ENCODE measurements at places on chromosomes 3 and 15.

GRCh38 chr15:63385911-63386531 is 4.4 kb upstream of the CA12 start:
- no peak for DNase-seq
- H3K4me3 ChIP-seq: no peak overlapping the region
- H3K4me1 ChIP-seq: no peaks in the 10 kb centered on the region
- no peak overlapping the region for H3K27ac ChIP-seq
- H3K27me3 ChIP-seq: peaks cover 9% of the 10 kb centered on the region
- no peaks in the 10 kb centered on the region for H3K36me3 ChIP-seq

DNA sequence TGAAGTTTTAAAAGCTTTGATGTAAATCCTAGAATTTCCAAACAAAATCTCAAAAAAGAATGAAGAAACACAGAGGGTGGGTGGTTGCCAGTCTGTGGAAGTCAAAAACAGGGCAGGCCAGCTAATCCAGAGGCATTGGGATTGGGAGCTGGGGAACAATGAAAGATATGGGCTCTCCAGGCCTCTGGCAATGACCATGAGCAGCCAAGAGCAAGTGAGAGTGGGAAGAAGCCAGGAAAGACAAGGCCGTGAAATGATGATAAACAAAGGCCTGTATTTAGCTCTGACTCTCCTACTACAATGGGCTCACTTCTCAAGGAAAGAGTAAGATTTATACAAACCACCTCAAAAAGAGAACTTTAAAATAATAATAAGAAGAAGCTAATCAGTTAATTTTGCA is 248.5 kb downstream of the ZMAT3 start:
- peaks cover 5% of the 10 kb centered on the region for H3K4me1 ChIP-seq
- H3K27me3 ChIP-seq: no peaks in the 10 kb centered on the region
- no peaks in the 10 kb centered on the region for H3K36me3 ChIP-seq
- no peak for DNase-seq
- H3K4me3 ChIP-seq: no peak overlapping the region

- peaks cover 22% of the 10 kb centered on the region for H3K4me1 ChIP-seq
- DNase-seq: no peak
- peak overlapping the region; percentile 44 for H3K4me3 ChIP-seq
- peaks cover 5% of the 10 kb centered on the region for H3K27me3 ChIP-seq
These were observed 42.3 kb upstream of the ROPN1 start for GRCh38 chr3:124034016-124034843.

DNA sequence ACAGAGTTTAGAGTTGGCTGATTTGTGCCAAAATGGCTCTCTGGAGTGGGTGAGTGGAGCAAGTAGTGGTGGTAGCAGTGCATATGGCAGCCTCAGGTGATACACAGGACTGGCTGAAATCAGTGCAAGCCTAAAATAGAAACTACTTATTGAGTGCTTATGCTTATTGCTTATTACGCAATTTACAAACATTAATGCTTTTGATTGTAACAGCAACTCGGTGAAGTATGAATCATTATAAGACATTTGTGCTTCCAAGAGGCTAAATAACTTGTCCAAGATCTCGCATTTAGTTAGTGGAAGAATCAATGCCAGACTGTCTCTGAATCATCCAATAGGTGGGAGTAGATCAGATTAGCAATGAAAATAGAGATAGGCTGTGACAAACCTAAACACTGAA is 353.8 kb downstream of the NAALADL2 start:
- no peaks in the 10 kb centered on the region for H3K4me1 ChIP-seq
- no peak overlapping the region for H3K27ac ChIP-seq
- H3K4me3 ChIP-seq: no peak overlapping the region
- DNase-seq: no peak
- H3K36me3 ChIP-seq: no peaks in the 10 kb centered on the region

GRCh38 chr3:177131927-177132636 is 65.2 kb downstream of the TBL1XR1 start:
- no peak overlapping the region for H3K27ac ChIP-seq
- peaks cover 70% of the 10 kb centered on the region for H3K4me1 ChIP-seq
- H3K4me3 ChIP-seq: no peak overlapping the region
- no peak for DNase-seq

- H3K4me3 ChIP-seq: no peak overlapping the region
- no peak for DNase-seq
- no peaks in the 10 kb centered on the region for H3K36me3 ChIP-seq
- H3K27ac ChIP-seq: no peak overlapping the region
- no peaks in the 10 kb centered on the region for H3K4me1 ChIP-seq
These were observed 6.2 kb upstream of the TIPARP start for GRCh38 chr3:156668073-156668763.

DNA sequence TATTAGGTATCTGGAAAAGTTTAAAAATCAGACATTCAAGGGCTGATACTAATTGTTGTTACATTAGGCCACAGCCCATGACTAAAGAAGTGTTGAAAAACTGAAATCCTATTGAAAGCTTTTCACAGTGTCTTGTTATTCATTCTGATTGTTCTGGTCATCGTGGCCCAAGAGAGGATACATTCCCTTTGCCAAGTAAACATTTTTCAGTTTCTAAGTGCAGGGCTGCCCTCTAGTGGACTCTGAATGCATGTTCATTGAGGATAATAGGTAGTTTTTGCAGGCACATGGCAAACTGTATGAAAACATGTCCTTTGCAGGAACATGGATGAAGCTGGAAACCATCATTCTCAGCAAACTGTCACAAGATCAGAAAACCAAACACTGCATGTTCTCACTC is 181.1 kb downstream of the MYRIP start:
- DNase-seq: no peak
- H3K27me3 ChIP-seq: no peaks in the 10 kb centered on the region
- no peaks in the 10 kb centered on the region for H3K4me1 ChIP-seq

DNA sequence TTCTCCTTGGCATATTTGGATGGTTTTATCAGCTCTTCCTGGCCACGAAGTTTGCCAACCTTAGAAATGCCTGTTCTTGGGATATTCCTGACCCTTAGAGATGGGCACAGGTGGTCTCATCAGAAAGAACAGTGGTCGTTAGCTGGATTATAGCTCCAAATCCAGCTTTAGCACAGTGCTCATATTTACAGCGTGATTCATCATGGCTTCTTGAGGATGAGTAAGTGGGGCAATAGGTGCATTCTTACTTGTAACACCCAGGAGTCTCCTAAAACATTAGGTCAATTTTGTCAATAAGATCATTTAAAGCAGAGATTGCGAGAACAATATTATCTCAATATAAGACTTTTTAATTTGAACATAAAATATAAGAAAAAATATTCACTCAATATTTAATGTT is 191.9 kb downstream of the GABRB3 start:
- no peak for DNase-seq
- no peaks in the 10 kb centered on the region for H3K36me3 ChIP-seq
- H3K4me1 ChIP-seq: no peaks in the 10 kb centered on the region
- H3K4me3 ChIP-seq: no peak overlapping the region
- H3K27ac ChIP-seq: no peak overlapping the region

DNA sequence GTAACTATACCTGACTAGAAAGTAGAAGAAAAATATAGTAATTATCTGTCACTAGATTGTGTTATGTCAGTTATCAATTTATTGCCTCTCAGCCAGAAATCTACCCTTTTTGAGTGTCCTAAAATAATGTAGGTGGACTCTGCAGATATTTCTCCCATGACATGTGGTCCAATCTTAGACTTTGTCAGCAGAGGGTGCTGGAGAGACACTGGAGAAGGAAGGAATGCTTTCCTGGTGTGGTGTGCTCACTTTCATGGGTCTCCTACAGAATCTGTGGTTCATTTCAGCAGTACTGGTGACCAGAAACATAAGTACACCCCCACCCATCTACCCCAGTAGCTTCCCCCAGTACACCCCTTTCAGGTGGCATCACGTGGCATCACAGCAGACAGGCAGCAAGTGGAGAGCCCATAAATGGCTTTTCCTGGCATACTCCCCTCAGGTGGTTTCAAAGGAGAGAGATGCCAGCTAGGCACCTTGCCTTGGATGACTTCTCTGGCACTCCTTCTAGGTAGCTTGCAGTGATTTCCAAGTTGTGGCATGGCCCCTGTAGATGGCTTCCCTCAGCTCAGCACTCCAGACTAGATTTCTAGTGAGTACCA is 114.7 kb downstream of the GADL1 start:
- DNase-seq: no peak
- no peak overlapping the region for H3K27ac ChIP-seq
- no peaks in the 10 kb centered on the region for H3K4me1 ChIP-seq
- H3K36me3 ChIP-seq: no peaks in the 10 kb centered on the region
- H3K27me3 ChIP-seq: no peaks in the 10 kb centered on the region

GRCh38 chr3:143298380-143298779 is 178.8 kb downstream of the CHST2 start:
- H3K36me3 ChIP-seq: no peaks in the 10 kb centered on the region
- H3K4me1 ChIP-seq: no peaks in the 10 kb centered on the region
- DNase-seq: no peak
- H3K27me3 ChIP-seq: no peaks in the 10 kb centered on the region

GRCh38 chr3:139248593-139249255 is 95.1 kb upstream of the MRPS22 start:
- DNase-seq: no peak
- H3K36me3 ChIP-seq: no peaks in the 10 kb centered on the region
- H3K4me3 ChIP-seq: no peak overlapping the region

- H3K36me3 ChIP-seq: no peaks in the 10 kb centered on the region
- H3K4me1 ChIP-seq: peaks cover 44% of the 10 kb centered on the region
- no peak for DNase-seq
- no peak overlapping the region for H3K4me3 ChIP-seq
- H3K27me3 ChIP-seq: no peaks in the 10 kb centered on the region
These were observed 72.5 kb upstream of the ARHGEF3 start for GRCh38 chr3:56874269-56874668.

- no peaks in the 10 kb centered on the region for H3K27me3 ChIP-seq
- no peak overlapping the region for H3K27ac ChIP-seq
- no peak for DNase-seq
These were observed 125.1 kb downstream of the TJP1 start for GRCh38 chr15:29696950-29697738.

DNA sequence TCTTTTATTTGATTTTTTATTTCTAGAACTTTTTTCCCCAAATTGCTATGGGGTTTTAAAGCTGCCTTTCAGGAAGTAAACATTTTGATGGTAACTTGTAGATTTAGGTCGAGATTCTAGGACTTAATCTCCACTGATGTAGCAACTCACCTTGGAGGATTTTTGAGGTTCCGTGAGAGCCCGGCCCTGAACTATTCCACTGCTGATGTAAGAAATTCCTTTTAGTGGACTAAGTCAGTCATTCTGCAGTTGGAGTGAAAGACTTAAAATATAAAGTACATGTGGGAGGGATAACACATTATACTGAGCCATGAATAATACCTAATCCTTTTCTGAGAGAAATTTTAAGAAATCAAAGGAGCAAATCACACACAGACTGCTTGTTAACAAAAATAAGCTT is 12.6 kb upstream of the LRRC34 start:
- H3K27me3 ChIP-seq: no peaks in the 10 kb centered on the region
- H3K36me3 ChIP-seq: no peaks in the 10 kb centered on the region
- no peak overlapping the region for H3K27ac ChIP-seq
- no peak for DNase-seq
- no peak overlapping the region for H3K4me3 ChIP-seq

- no peak overlapping the region for H3K4me3 ChIP-seq
- no peaks in the 10 kb centered on the region for H3K4me1 ChIP-seq
- no peak overlapping the region for H3K27ac ChIP-seq
- no peaks in the 10 kb centered on the region for H3K36me3 ChIP-seq
These were observed 209.9 kb upstream of the CTNNB1 start for GRCh38 chr3:40989141-40990061.

DNA sequence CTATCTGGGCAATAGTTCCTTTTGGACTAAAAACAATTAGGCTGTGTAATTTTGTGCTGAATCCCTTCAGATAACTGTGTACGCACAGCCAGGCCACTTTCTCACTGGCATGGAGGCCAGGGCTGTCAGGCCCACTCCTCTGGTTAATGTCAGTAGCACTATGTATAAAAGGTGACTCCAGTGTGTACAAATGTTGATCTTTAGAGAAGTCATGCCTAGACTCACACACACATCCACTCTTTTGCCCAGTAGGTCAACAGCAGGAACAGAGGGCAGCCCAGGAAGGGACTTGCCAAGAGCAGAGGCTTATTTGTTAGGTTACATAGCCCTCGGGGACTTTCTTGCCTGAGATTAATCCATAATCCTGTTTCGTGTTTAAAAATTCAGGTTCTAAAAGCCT is 416.6 kb upstream of the WNT5A start:
- H3K4me1 ChIP-seq: peaks cover 8% of the 10 kb centered on the region
- no peak overlapping the region for H3K27ac ChIP-seq
- DNase-seq: no peak

DNA sequence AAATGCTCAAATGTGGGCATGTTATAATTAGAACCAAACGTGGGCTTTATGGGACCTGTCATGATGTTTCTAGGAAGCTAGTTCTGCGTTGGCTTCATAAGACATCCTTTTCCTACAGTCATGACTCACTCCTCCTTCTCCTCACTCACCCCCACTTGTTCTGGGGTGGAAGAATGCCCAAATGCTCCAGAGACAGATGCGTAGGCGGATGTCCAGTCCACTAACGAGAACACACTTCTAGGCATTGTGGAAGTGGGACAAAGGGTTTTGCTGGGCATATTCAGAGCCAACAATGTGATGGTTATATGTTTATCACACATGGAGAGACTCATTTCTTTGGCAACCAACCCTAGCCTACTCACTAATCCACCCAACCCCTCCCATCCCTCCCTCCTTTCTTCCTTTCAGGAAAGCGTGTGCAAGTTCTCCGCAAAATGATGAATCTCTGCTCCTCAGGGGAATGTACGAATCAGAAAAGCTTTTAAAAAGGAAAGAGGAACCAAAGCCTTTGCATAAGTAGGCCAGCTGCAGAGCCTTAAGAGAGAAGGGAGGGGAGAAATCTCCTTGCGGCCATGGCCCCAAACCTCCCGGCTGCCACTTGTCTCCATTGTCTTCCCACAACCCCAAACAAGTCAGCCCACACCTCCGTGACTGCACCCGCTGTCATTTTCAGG is 123.0 kb upstream of the SPRED1 start:
- H3K27ac ChIP-seq: peak overlapping the region; percentile 85
- H3K36me3 ChIP-seq: no peaks in the 10 kb centered on the region
- H3K4me3 ChIP-seq: no peak overlapping the region
- DNase-seq: peak; percentile 95
- no peaks in the 10 kb centered on the region for H3K27me3 ChIP-seq
- H3K4me1 ChIP-seq: peaks cover 12% of the 10 kb centered on the region

DNA sequence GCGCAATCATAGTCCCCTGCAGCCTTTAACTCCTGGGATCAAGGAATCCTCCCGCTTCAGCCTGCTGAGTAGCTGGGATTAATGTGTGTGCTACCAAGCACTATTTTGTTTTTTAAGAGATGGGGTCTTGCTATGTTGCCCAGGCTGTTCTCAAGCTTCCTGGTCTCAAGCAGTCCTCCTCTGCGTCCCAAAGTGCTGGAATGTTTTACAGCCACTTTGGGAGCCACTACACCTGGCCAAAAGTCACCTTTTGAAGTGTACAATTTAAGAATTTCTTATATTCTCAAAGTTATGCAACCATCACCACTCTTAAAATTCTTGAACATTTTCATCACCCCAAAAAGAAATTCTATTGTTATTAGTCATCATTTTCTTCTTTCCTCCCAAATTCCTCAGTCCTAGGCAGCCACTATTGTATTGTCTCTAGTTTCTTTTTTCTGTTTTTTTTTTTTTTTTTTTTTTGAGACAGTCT is 17.8 kb downstream of the CDV3 start:
- no peak overlapping the region for H3K4me3 ChIP-seq
- DNase-seq: no peak
- no peaks in the 10 kb centered on the region for H3K27me3 ChIP-seq
- peaks cover 21% of the 10 kb centered on the region for H3K36me3 ChIP-seq
- H3K4me1 ChIP-seq: no peaks in the 10 kb centered on the region
